B cell (primary cell): ENCODE measurements at places on chromosomes 2 and 18. TPM values are rescaled to one million over a fixed set of nuclear protein-coding genes. Genes with fewer than 3 reads are reported as not detected.

GRCh38 chr18:63106727-63107126 is 212.8 kb downstream of the BCL2 start:
- peak overlapping the region; percentile 80 for H3K27ac ChIP-seq
- H3K36me3 ChIP-seq: no peaks in the 10 kb centered on the region
- peaks cover 31% of the 10 kb centered on the region for H3K4me1 ChIP-seq
- peak overlapping the region; percentile 21 for H3K4me3 ChIP-seq
- peak; percentile 42 for DNase-seq

DNA sequence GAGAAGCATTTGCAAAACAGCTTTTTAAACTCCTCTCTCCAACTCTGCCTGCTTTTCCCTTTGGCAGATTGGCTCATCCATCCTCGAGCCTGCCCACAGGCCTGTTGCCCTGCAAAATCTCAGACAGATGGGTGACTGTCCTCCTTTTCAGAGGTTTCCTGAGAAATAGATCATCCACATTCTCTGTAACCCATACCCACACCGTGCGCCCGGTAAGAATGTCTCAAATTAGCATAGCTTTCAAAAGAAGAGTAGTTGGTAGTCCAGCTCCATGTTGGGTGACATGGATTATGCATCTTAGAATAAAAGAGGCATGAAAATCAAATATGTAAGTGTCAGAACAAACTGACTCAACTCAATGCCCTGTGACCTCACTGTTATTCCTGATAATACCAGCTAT is 457.9 kb downstream of the TSN start:
- no peak overlapping the region for H3K4me3 ChIP-seq
- no peak for DNase-seq
- no peaks in the 10 kb centered on the region for H3K4me1 ChIP-seq

The MYOM1 gene
- total RNA-seq: 12.8 and 16.1 TPM in 2 replicates

DNA sequence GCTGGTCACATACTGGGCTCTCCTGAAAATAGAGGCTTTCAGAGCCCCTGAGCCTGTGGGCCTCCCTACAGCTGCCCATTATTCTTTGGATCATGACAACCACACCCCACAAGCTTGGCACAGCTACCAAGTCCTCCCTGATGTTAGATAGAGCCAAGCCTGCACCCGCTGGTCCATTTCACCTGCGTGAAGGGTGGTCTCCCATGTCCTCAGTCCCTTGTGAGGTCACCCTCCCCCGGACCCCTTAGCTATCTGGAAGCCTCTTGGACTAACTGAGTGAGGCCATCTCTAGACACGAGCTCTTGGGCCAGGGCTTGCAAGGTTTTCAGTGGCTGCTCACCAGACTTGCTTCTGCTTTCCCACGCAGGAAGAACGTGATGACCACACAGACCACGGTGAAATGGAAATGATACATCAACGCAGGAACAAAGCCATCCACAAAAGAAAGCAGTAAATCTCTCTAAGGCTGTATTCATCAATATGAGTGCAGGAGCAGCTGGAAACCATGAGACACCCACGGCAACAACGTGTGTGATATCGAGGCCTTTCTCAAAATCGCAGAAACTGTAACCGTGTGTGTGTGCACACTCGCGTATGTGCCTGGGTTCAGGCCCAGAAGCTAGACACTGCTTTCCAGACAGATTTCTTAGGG is 10.1 kb upstream of the MAL start:
- H3K27me3 ChIP-seq: no peaks in the 10 kb centered on the region
- DNase-seq: no peak
- H3K4me1 ChIP-seq: no peaks in the 10 kb centered on the region
- H3K27ac ChIP-seq: no peak overlapping the region
- no peaks in the 10 kb centered on the region for H3K36me3 ChIP-seq

The DQX1 gene
- total RNA-seq: 0.57 and 0.87 TPM in 2 replicates
